ENCODE measurements at places on chromosomes 2 and 18. TPM values are rescaled to one million over a fixed set of nuclear protein-coding genes. Genes with fewer than 3 reads are reported as not detected.

The ERICH2 gene
- total RNA-seq: not detected

The SERPINB11 gene
- total RNA-seq: not detected

The MLPH gene
- total RNA-seq: not detected

The TMEFF2 gene
- total RNA-seq: under 0.01 TPM

The FAM237A gene
- not detected for total RNA-seq

The IGFBP5 gene
- total RNA-seq: 5.9 TPM

The IL18RAP gene
- total RNA-seq: not detected

The KLHL29 gene
- total RNA-seq: 3.2 TPM

The CDH20 gene
- not detected for total RNA-seq

The SERPINB13 gene
- total RNA-seq: not detected

The PLGLB2 gene
- 0.32 TPM for total RNA-seq

The IFIH1 gene
- 8.4 TPM for total RNA-seq

The RNF25 gene
- 32.2 TPM for total RNA-seq

The IRS1 gene
- total RNA-seq: under 0.01 TPM

The CHMP1B gene
- total RNA-seq: 52.6 TPM

The CCDC148 gene
- total RNA-seq: under 0.01 TPM

The OSR1 gene
- total RNA-seq: not detected

The PPP1R1C gene
- not detected for total RNA-seq

The BAZ2B gene
- 88.5 TPM for total RNA-seq

The BMP10 gene
- total RNA-seq: not detected

The TRAK2 gene
- 28.7 TPM for total RNA-seq

The WNT10A gene
- not detected for total RNA-seq

The CIB4 gene
- total RNA-seq: not detected

The ACMSD gene
- total RNA-seq: not detected

The HNRNPLL gene
- 55.8 TPM for total RNA-seq

The CPO gene
- total RNA-seq: not detected

The TTN gene
- 1.3 TPM for total RNA-seq

The AQP4 gene
- not detected for total RNA-seq

The KRTCAP3 gene
- not detected for total RNA-seq

The SP3 gene
- 70.5 TPM for total RNA-seq

The APCDD1 gene
- not detected for total RNA-seq

The POU3F3 gene
- total RNA-seq: not detected

The ANKRD53 gene
- 0.32 TPM for total RNA-seq

The DSG4 gene
- total RNA-seq: not detected

The ZNF396 gene
- 0.32 TPM for total RNA-seq

The FTCDNL1 gene
- under 0.01 TPM for total RNA-seq

The KCNF1 gene
- not detected for total RNA-seq

The GCG gene
- not detected for total RNA-seq

The RAD51AP2 gene
- not detected for total RNA-seq

The SLC9A4 gene
- total RNA-seq: not detected

The CNTNAP5 gene
- not detected for total RNA-seq

The UPP2 gene
- not detected for total RNA-seq

The RAMP1 gene
- total RNA-seq: not detected

The ARHGAP15 gene
- not detected for total RNA-seq

The CYRIA gene
- total RNA-seq: 29.2 TPM

The CHRNG gene
- total RNA-seq: not detected

The MREG gene
- total RNA-seq: 3.6 TPM

The MOB1A gene
- total RNA-seq: 136 TPM

The COLEC11 gene
- not detected for total RNA-seq

The DPP4 gene
- 69.3 TPM for total RNA-seq

The RNF138 gene
- 43.6 TPM for total RNA-seq

The PRKAG3 gene
- total RNA-seq: not detected

The MAL gene
- total RNA-seq: not detected
